Effector memory CD8-positive, alpha-beta T cell (primary cell): ENCODE measurements at places on chromosomes 4 and X.

DNA sequence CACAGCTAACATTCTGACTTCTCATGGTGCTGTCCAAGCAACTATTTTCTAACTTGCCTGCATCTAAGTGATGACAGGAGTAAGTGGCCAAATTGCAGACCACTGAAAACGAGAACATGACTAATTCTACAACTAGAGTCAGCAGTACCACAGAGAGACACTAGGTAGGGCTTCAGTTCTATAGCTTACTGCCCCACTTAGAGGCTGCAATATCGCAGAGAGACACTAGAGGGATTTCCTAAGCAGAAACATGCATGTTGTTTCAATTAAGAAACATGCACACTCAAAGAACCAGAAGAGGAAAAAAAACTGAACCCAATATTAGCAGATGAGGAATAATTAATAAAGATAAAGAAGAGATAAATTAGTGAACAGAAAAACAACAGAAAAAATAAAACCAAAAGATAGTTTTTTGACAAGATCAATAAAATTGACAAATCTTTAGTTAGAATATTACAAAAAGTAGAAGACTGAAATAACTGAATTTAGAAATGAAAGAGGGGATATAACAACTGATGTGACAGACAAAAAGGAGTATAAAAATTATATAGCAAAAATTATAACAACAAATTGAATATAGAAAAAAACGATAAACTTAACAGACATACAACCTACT is 100.8 kb downstream of the SPIN4 start:
- no peak overlapping the region for H3K4me3 ChIP-seq
- H3K27me3 ChIP-seq: no peaks in the 10 kb centered on the region
- no peak overlapping the region for H3K27ac ChIP-seq
- no peaks in the 10 kb centered on the region for H3K36me3 ChIP-seq

- DNase-seq: no peak
- peak overlapping the region; percentile 88 for H3K4me3 ChIP-seq
- peaks cover 47% of the 10 kb centered on the region for H3K4me1 ChIP-seq
These were observed 876 bp downstream of the KLHL2 start for GRCh38 chr4:165208221-165208652.

DNA sequence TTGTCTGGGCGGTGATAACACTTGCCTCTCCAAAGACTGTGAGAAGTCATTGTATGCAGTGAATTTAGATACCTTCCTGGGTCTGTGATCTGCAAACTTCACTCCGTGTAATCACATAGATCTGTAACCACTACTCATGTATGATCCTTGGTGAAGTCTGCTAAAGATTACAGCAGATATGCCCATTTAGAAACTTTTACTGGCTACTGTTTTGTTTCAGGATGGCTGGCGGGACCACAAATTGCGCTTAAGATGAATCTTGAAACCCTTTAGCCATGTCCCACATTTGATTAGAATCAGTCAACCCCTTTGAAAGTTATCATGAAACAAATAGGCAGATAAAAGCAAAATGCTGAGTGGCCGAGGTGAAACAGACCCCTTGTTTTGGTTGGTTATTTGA is 126.5 kb upstream of the SCML1 start:
- H3K36me3 ChIP-seq: no peaks in the 10 kb centered on the region
- H3K27me3 ChIP-seq: no peaks in the 10 kb centered on the region
- no peak overlapping the region for H3K4me3 ChIP-seq
- no peaks in the 10 kb centered on the region for H3K4me1 ChIP-seq
- no peak overlapping the region for H3K27ac ChIP-seq

DNA sequence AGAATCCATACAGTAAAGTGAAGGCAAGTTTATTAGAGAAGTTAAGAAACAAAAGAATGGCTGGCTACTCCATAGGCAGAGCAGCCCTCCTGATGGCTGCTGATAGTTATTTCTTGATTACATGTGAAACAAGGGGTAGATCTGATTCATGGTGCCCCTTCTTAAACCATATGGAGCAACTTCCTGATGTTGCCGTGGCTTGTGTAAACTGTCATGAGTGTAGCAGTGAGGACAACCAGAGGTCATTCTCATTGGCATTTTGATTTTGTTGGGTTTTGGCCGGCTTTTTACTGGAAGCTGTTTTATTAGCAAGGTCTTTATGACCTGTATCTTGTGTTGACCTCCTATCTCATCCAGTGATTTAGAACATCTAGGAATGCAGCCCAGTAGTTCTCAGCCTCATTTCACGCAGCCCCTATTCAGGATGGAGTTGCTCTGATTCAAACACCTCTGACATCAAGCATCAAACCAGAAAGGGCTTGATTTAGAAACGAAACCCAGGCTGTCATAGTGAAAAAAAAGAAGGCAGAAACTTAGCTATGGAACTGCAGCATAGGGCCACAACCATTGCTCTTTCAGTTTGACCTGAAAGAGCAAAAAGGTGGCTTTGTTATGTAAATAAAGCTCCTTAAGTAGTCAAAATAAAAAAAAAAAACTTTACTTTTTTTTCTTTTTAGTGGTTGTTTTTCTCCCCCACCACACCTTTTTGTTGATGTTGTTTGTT is 37.8 kb downstream of the SPCS3 start:
- H3K4me3 ChIP-seq: no peak overlapping the region
- DNase-seq: no peak
- H3K36me3 ChIP-seq: no peaks in the 10 kb centered on the region
- no peak overlapping the region for H3K27ac ChIP-seq
- no peaks in the 10 kb centered on the region for H3K4me1 ChIP-seq

DNA sequence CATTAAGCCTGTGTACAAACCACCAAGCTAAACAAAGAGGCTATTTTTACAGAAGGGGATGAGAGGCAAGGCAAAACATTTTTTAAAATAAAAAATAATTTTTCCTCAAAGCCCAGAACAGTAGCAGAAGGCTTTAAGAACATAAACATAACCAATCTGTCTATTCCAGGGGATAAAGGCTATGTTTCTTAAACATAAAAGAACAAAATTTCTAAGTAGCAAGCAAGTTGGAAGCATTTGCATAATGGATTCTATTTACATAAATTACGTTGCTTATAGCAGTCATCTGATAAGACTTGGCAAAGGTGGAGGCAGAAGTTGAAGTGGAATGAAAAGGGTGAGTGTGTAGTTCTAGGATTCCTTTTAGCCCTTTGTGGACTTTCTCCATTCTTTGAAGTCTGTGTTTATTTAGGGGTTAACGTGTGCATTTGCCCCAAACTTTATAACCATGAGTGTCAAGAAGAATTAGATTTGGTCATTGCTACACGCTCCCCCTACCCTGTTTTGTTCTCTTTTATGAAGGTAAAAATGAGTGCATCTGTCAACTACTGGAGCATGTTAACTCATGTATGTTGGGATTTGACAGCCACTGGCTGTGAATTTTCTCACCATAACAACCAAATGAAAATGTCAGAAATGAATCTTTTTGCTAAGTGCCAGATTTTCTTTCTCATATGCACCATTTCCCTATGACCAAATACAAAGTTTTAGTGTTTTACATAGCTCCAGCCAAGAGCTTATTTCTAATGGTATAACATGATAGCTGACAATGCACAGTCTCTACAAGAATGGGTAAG is 378.4 kb upstream of the IGFBP7 start:
- no peak for DNase-seq
- no peak overlapping the region for H3K27ac ChIP-seq
- H3K4me3 ChIP-seq: no peak overlapping the region
- H3K27me3 ChIP-seq: no peaks in the 10 kb centered on the region

DNA sequence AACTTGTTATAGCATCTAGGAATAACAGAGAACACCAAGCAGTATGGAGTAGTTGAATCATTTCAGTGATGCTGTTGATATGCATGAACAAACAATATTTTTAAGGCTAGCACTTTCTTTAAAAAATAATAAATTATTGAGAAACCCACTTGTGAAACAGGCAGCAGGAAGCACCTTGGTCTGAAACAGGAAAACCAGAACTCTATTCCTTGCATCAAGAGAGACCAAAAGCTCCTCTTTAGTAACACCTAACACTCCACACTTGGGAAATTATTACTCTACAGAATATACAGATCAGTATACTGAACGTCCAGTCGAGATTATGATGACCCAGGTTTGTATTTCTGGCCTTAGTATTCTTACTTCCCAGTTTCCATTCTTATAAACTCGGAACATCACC is 129.0 kb downstream of the ARAP2 start:
- H3K27ac ChIP-seq: no peak overlapping the region
- H3K4me1 ChIP-seq: peaks cover 15% of the 10 kb centered on the region
- peaks cover 35% of the 10 kb centered on the region for H3K36me3 ChIP-seq
- no peak overlapping the region for H3K4me3 ChIP-seq
- H3K27me3 ChIP-seq: no peaks in the 10 kb centered on the region
- DNase-seq: no peak

- peaks cover 29% of the 10 kb centered on the region for H3K36me3 ChIP-seq
- peaks cover 10% of the 10 kb centered on the region for H3K4me1 ChIP-seq
- peak within 1 kb of the TSS; percentile 95 for H3K27ac ChIP-seq
- H3K27me3 ChIP-seq: no peaks in the 10 kb centered on the region
- H3K4me3 ChIP-seq: peak within 1 kb of the TSS; percentile 89
These were observed at the start of gene HTATSF1 for GRCh38 chrX:136497556-136498052. TSS of gene HTATSF1 (plus strand) at chrX:136497592. CDS start at chrX:136497685, 93 bp downstream.

DNA sequence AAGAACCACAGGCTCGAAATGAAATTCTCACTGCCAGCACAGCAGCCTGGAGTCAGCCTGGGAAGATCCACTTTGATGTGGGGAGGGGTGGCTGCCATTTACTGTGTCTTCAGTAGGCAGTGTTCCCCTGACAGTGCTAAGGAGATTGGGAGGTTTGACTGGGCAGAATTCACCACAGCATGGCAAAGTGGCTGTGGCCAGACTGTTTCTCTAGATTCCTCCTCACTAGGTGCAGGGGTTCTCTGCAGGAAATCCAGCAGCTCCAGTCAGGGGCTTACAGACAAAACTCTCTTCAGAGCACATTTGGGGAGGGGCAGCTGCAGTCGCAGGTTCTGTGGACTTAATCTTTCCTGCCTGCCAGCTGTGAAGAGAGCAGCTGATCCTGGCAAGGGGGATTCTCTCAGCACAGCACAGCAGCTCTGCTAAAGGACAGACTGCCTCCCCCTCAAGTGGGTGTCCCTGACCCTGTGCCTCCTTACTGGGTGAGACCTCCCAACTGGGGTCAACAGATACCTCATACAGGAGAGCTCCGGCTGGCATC is 1174.0 kb downstream of the RAPGEF2 start:
- no peak for DNase-seq
- H3K27ac ChIP-seq: no peak overlapping the region
- no peak overlapping the region for H3K4me3 ChIP-seq
- H3K36me3 ChIP-seq: no peaks in the 10 kb centered on the region
- no peaks in the 10 kb centered on the region for H3K27me3 ChIP-seq

GRCh38 chr4:125091-125771 is 930 bp downstream of the ZNF718 start:
- peak overlapping the region; percentile 100 for H3K4me3 ChIP-seq
- H3K36me3 ChIP-seq: peaks cover 29% of the 10 kb centered on the region
- peaks cover 32% of the 10 kb centered on the region for H3K4me1 ChIP-seq
- no peak for DNase-seq
- H3K27ac ChIP-seq: peak overlapping the region; percentile 99

DNA sequence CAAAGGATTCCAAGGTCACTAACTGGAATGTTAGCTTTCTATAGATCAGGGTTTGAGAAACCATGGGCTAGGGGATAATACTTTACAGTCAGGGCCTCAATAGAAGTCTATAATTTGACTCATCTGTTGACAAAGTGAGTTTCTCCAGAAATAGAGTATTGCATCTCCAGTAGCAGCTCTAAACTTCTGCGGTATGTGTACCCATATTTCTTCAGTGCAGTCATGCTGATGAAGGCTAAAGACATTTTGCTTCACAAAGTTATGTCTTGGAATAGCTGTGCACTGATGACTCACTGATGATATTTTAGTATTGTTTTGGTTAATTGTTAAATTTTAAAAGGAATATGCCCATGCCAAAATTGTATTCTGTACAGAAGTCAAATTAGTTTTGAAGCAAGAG is 464.9 kb upstream of the AMOT start:
- H3K27ac ChIP-seq: no peak overlapping the region
- no peaks in the 10 kb centered on the region for H3K4me1 ChIP-seq
- no peaks in the 10 kb centered on the region for H3K27me3 ChIP-seq
- H3K4me3 ChIP-seq: no peak overlapping the region
- no peaks in the 10 kb centered on the region for H3K36me3 ChIP-seq

DNA sequence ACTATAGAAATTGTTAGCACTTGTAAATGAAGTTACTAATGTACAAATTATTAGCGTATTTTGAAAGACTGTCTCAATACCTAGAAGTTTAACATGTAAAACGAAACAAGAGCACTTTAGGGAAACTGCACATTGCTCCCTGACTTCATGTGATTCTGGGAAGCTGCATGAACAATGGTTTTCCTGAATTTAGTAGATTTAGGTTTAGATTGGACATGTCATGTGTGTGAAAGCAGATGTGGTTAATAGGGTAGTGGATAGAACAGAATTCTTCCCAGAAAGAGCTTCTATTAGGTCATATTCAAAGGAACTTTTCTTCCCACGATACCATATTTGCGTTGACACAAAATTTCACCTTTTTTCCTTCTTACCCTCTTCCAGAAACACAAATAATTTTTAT is 14.9 kb upstream of the CXCL8 start:
- H3K4me3 ChIP-seq: no peak overlapping the region
- H3K27ac ChIP-seq: no peak overlapping the region
- no peaks in the 10 kb centered on the region for H3K27me3 ChIP-seq
- H3K36me3 ChIP-seq: no peaks in the 10 kb centered on the region
- no peak for DNase-seq

- no peak for DNase-seq
- H3K27me3 ChIP-seq: no peaks in the 10 kb centered on the region
- no peak overlapping the region for H3K27ac ChIP-seq
- no peaks in the 10 kb centered on the region for H3K4me1 ChIP-seq
- no peaks in the 10 kb centered on the region for H3K36me3 ChIP-seq
These were observed 128.5 kb upstream of the CYSLTR1 start for GRCh38 chrX:78455901-78456300.

- no peak for DNase-seq
- peaks cover 8% of the 10 kb centered on the region for H3K36me3 ChIP-seq
- H3K27ac ChIP-seq: no peak overlapping the region
- H3K4me3 ChIP-seq: no peak overlapping the region
- H3K27me3 ChIP-seq: no peaks in the 10 kb centered on the region
- peaks cover 2% of the 10 kb centered on the region for H3K4me1 ChIP-seq
These were observed 5.1 kb downstream of the AP1S2 start for GRCh38 chrX:15849555-15849954.

DNA sequence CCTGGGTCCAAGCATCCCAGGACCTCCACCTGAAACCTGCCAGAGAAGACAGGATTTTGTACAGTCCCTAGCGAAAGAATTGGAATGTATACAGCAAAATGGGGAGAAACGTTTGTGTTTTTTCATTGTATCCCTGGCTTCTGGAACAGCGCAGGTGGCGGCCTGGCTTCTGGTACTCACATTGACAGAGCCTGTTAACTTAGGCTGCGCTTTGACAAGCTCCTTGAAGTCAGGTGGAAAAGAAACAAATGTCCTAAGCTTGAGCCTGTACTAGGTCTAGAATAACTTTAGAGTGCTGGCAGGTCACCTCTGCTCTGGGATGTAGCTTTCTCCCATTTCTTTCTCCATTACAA is 343.7 kb upstream of the KLF3 start:
- DNase-seq: no peak
- no peak overlapping the region for H3K27ac ChIP-seq
- H3K4me1 ChIP-seq: peaks cover 30% of the 10 kb centered on the region
- H3K36me3 ChIP-seq: peaks cover 7% of the 10 kb centered on the region
- H3K4me3 ChIP-seq: peak overlapping the region; percentile 76
